ENCODE measurements at places on chromosomes 1 and 21.

- DNase-seq = no peak
Measured at GRCh38 chr1:207298636-207299398, 22.7 kb upstream of the CD55 start.

GRCh38 chr1:71101839-71102376 lies 21.1 kb upstream of the ZRANB2 start:
- DNase-seq = no peak

- no peak for DNase-seq
Measured at GRCh38 chr1:17789926-17790325, 34.8 kb downstream of the ACTL8 start.

DNA sequence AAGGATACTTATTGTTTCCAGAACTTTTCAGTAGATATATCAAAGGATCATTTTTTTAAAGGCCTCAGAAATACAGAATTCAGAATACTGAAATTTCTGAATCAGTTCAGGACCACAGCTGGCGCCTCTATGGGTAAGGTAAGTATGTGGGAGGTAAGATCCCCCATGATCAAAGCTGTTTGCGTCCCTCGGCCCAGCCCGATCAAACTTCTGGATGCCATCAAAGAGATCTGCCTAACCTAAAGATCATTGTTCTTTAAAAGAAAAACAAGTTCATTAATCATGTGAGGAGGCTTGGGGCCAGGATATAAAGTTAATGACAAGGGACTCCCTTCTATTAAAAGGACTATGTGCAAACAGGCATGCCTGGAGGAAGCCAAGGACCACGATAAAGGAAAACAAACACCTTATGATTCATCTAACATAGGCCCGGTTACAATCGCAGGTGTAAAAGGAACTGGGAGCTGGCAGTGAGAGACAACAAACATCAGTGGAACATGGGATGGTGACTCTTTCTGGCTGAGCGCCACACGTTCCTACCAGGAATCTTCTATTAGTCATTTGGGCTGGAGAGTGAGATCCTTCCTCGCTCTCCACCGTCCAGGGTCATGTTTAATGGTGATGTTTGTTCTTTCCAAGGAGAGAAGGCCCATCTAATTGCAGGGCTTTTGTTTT lies 2.8 kb upstream of the BACE2 start:
- DNase-seq = no peak

- DNase-seq = no peak
Measured at GRCh38 chr1:225769687-225770086, 7.9 kb upstream of the SRP9 start.

DNA sequence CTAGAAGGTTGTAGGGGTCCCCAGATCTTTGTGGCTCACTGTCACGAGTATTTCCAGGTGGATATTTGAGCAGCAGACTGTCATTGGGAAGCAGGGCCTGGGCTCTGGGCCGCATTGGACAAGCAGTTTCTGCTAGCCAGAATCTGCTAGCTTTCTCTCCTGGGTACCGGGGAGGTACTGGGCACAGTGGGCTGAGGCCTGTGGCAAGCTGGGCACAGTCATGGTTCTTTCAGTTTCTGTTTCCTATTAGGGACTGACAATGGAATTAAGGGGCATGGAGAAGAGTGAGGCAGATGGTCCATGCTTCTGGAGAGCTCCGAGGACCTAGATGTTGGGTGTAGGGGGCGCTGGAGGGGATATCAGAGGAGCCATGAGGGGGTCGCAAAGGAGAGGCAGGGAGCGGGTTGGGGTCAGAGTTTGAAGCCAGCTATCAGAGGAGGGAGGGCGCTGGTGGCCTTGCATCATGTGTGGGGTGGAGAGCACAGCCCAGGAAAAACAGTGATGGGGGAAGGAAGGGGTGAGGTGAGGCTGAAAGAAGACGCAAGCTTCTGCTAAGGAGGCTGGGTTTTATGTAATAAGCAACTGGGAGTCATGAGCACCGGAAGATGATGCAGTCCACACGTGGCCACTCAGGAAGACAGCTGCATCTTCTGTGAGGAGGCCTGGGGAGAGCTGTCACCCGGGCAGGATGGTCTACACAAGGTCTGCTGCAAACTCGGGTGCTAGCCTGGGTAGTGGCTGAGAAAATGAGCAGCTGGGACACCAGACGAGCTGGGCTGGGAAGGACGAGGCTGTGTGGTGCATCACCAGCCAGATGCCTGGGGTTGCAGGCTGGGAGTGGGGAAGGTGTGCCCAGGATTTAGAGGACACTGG lies 72.7 kb downstream of the IER5 start:
- DNase-seq = no peak

All from NCI-H1694 (cell line).